ENCODE measurements at places on chromosomes 7 and 10. TPM values are rescaled to one million over a fixed set of nuclear protein-coding genes. Genes with fewer than 3 reads are reported as not detected.

The BTBD16 gene
- total RNA-seq: 4.7 TPM

The RBM20 gene
- total RNA-seq: 3.0 TPM

- H3K4me1 ChIP-seq: no peaks in the 10 kb centered on the region
- no peaks in the 10 kb centered on the region for H3K36me3 ChIP-seq
- no peak overlapping the region for H3K4me3 ChIP-seq
- no peaks in the 10 kb centered on the region for H3K27me3 ChIP-seq
- no peak for DNase-seq
Observed at GRCh38 chr10:13909516-13910258, 322.9 kb downstream of the PRPF18 start.

GRCh38 chr10:18164093-18164492 is 23.9 kb downstream of the CACNB2 start:
- no peaks in the 10 kb centered on the region for H3K36me3 ChIP-seq
- no peaks in the 10 kb centered on the region for H3K27me3 ChIP-seq
- no peak for DNase-seq

- H3K4me1 ChIP-seq: peaks cover 8% of the 10 kb centered on the region
- H3K4me3 ChIP-seq: peak overlapping the region; percentile 41
- H3K27me3 ChIP-seq: peaks cover 8% of the 10 kb centered on the region
- H3K36me3 ChIP-seq: peaks cover 6% of the 10 kb centered on the region
Observed at GRCh38 chr7:155787171-155787851, 25.0 kb downstream of the SHH start.

Data from suprapubic skin (tissue), 4 donors.